ENCODE measurements at places on chromosomes 11 and 22.

- no peak for DNase-seq
These were observed 20.0 kb downstream of the MMP7 start for GRCh38 chr11:102510439-102511135.

DNA sequence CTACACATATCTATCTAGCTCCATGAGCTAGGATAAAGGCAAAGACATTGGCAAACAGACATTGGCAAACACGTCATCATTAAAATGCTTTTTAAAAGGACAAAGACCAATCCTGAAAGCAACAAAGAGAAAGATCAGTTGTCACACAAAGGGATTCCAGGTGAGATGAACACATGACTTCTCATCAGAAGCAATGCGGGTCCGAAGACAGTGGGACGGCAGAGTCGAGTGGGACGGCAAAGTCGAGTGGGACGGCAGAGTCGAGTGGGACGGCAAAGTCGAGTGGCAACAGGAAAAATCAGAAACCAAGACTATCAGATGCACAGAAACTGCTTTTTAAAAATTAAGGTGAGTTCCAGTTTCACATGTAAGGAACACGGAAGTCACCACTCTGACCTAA is 609.5 kb downstream of the BRD1 start:
- no peak for DNase-seq

- no peak for DNase-seq
These were observed 264 bp downstream of the BCO2 start for GRCh38 chr11:112175599-112175952.

DNA sequence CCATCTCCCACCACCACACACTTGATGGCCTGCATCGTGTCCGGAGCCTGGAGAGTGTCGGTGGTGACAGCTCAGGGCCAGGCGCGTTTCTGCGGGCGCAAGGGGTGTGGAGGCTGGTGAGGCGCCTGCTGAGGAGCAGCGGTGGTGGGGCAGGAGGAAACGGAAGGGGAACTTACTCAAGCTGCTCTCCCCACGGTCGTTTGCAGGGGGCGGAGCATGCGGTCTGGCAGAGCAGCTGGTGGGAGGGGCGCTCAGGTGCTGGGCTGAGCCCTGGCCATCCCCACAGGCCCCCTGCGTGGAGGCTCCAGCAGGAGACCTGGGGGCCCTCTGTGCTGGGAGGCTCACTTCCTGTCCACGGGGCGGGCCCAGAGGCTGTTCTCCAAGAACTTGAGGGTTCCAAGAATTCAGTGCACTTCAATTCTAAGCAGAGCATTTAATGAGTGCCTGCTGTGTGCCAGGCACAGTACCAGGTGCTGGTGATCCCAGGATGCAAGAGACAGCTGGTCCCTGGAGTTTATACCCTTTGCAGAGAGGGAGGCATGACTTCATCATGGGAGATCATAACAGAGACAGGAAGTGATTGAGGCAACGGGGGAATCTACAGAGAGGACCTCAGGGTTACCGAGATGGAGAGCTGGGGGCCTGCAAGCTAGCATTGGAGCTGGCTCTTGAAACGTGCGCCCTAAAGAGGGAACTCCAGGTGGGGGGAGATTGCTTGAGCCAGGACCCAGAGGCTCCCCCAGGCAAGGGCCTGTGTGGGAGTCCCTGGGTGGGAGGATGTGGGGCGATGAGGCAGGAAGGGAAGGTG is at the start of gene RAC2:
Gene RAC2, minus strand, starts transcription at position 156 of the 808 bp plus-strand sequence. Its CDS starts 121 bp downstream, at position 35.
- DNase-seq, result no peak

- DNase-seq, result no peak
These were observed 45.8 kb downstream of the ELFN2 start for GRCh38 chr22:37381489-37381888.

DNA sequence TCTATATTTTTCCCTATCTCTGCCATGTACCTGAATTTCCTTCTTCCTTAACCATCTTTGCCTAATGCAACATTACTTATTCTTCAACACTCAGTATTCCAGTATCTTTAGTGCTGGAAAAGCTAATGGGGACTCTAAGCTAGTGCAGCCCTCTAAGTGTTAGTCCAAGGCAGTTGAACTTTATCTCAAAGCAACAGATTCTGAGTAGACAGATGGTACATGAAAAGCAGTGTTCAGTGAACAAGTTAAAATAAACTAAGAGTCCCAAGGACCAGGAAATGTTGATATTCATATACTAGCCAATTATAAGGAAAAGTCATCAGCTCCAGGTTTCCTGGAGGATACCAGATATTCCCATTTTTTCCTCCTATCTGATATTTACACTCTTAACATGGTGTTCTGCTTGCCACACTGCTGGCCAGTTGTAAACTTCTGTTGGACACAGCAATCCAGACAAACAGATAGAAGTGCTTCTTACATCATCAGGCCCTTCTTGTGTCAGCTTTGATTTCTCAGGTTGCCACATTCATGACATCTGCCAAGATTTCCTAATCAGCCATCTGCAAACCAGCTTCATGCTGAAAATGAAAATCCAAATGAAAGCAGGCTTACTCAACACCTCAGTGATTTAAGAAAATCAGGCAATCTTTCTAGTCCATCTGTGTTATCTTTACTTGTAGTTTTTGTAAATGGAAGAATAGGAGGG is 255.9 kb upstream of the POU2AF2 start:
- DNase-seq, result no peak

GRCh38 chr11:28417601-28418323 is 309.6 kb downstream of the METTL15 start:
- DNase-seq, result no peak

DNA sequence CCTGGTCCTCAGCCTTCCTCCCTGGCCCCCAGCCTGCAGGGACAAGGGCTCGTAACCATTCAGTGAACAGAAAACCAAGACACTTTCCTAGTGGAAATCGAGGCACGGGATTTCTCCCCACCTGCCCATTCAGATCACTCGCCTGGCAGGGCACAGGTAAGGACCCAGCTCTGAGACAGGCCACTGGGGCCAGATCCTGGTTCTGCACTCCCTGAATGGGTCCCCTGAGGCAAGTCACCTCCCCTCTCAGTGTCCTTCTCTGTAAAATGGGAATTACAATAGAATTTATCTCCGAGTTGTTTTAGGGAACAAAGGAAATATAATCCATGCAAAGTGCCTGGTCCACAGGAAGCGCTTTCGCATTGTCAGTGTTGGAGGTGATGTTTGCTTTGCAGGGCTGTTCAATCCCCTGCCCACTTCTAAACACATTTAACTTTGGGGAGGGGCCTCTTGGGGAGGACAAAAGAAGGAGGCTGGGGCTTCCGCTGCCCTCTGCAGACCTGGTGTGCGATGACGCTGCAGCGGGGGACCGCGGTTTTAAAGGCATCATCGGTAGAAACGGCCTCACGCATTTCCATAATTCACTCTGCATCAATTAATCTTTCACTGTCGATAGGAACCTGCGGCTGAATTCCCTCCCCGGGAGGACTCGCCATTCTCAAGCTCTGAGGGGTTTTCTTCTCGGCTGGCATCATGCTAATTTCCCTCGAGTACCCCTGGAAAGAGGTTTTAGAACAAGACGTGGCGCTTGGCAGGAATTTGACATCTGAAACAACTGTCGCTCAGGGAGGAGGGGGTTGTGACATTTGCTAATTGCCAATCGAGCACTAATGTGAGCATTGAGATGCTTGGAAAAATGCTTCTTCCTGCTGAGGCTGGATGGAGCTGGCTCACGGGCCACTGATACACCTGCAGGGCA is 70.4 kb upstream of the FGF3 start:
- DNase-seq, result no peak

GRCh38 chr11:92931746-92932422 is 37.6 kb upstream of the MTNR1B start:
- DNase-seq, result no peak

DNA sequence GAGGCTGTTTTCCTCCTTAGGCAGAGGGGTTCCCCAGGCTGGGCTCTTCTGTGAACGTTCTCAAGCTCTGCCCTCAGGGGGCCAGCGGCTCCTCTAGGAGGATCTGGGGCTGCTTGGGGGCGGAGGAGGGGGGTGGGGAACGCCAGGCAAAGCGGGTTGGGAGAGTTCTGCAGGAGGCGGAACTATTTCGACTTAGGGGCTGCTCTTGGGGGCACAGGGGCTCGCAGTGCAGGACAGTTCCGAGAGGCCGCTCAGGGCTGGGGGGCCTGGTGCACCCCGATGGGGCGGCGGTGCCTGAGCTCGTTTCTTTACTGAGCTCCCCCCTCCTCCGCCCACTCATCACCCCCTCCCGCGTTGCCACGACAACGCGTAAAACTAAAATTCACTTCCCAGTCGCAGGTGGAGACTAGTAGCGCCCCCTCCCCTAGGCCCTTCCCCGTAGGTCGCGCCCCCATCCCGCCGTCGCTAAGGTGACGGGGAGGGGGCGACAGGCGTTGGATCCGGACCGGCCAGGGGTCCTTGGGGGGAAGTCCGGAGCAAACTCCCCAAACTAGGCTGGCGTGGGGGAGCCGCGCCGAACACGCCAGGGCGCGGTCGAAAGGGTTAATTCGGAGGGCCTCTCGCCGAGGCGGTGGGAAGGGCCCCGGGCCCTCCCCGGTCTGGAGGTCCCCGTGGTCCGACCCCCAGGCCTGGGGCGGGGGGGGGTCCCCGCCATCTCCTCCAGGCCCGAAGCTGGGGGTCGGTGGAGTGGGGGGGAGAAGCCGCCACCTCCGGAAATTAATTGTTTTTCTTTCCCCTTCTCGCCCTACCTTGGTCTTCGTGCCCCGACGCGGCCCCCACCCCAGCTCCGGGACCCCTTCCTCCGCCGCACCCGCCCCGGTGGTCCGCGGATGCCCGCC is 857 bp downstream of the SHANK3 start:
- no peak for DNase-seq

DNA sequence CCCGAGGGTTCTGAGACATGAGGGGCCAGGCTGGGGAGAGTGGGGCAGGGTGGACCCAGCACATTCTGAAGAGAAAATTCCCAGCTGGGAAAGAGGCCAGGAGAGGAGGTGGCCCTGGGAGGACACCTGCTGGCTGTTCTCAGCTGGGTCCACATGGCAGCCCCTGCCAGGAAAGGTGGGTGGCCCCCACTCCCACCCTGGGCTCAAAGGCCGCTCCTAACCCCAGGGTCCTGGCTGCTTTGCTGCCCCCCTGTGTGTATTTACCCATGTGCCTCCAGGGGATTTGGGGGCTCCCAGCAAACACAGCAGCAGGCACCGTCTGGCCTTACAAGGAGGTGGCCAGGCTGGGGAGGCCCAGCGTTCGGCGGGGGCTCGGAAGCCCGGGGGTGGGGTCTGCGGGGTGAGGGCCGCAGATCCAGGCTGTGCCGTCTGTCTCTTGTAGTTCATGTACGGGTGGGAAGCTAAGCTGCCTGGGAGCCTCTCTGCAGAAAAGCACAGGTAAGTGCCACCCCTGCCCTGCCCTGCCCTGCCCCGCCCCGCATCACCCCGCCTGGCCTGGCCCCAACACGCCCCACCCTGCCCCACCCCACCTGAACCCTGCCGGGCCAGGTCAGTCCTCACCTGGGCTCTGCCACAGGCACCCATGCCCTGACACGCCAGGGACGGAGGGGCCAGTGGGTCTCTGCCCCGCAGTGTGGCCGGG is 10.6 kb downstream of the MUC5B start:
- DNase-seq, result no peak

- DNase-seq, result no peak
These were observed 42.8 kb downstream of the ALX4 start for GRCh38 chr11:44267006-44267749.

GRCh38 chr11:57868491-57868890 is 106.9 kb downstream of the CTNND1 start:
- no peak for DNase-seq

DNA sequence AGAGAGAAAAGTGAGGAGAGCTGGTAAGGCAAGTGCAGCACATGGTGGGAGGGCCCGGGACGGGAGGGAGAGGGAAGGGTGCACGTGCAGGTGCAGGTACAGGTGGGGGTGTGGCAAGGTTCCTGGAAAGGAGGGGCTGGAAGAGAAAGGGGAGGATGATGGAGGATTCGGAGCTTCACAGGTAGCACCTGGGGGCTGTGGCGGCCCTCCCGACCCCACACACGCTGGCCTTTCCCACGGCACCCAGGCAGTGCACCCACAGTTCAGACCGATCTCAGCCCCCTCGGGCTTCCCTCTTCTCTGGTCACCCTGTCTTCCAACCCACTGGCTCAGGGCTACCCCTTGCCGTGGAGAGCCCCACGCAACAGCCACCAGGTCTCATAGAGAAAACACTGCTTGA is 67.4 kb upstream of the A4GALT start:
- no peak for DNase-seq

- no peak for DNase-seq
These were observed 6.4 kb downstream of the DRD2 start for GRCh38 chr11:113468726-113469345.

DNA sequence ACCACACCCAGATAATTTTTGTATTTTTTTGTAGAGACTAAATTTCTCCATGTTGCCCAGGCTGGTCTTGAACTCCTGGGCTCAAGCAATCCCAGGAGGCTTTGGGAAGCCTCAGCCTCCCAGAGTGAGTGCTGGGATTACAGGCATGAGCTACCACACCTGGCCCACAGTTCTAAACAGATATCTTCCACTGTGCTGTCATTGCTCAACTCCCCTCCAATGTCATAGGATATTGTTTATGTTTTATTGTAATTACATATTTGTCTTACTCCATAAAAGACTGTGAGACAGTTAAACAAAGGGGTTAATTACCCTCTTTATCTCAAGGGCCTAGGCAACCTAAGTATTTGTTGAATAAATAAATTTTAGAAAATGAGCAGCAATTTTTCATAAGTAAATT is 204.2 kb downstream of the GRM5 start:
- no peak for DNase-seq

DNA sequence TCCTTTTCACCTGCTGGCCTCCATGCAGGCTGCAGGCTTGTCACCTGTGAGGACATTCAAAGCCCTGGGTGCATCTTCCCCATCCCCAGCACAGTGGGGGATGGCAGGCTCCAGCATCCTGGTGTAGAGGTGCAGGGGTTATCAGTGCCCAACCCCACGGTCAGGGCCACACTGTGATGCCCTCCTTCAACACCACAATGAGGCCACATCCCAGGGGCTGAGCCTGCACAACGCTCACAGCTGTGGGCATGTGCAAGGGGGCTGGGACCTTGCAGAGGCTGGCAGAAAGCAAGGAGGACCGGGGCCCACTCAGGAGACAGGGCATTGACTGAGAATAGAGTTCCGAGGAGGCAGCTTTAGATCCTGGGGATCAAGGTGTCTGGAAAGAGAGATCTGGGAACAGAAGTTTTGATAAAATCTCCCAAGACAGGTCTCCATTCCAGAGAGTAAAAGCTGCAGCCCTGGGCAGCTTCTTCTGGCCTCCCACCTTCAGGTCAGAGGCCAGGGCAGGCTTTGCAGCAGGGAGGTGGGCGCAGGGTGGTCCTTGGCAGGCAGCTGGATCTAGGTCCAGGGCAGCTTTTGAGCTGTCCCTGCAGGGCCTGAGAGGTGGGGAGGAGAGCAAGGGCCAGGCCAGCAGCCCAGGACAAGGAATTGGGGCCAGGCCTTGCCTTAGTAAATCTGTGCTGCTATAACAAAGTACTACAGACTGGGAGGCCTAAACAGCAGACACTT is 250.8 kb upstream of the B3GAT1 start:
- no peak for DNase-seq

Data from NCI-H1694 treated with DMSO at 0.1 percent for 48 hours (cell line).